ENCODE measurements at places on chromosomes 16 and 17.

GRCh38 chr17:48809182-48809581 is 7.8 kb downstream of the TTLL6 start:
- no peak overlapping the region for H3K27ac ChIP-seq
- H3K27me3 ChIP-seq = no peaks in the 10 kb centered on the region
- no peak overlapping the region for H3K4me3 ChIP-seq
- DNase-seq = no peak
- H3K36me3 ChIP-seq = no peaks in the 10 kb centered on the region
- H3K4me1 ChIP-seq = no peaks in the 10 kb centered on the region

GRCh38 chr16:72908362-72909167 is 139.4 kb downstream of the ZFHX3 start:
- no peak for DNase-seq
- no peaks in the 10 kb centered on the region for H3K27me3 ChIP-seq
- no peak overlapping the region for H3K4me3 ChIP-seq
- H3K27ac ChIP-seq = no peak overlapping the region
- no peaks in the 10 kb centered on the region for H3K4me1 ChIP-seq

DNA sequence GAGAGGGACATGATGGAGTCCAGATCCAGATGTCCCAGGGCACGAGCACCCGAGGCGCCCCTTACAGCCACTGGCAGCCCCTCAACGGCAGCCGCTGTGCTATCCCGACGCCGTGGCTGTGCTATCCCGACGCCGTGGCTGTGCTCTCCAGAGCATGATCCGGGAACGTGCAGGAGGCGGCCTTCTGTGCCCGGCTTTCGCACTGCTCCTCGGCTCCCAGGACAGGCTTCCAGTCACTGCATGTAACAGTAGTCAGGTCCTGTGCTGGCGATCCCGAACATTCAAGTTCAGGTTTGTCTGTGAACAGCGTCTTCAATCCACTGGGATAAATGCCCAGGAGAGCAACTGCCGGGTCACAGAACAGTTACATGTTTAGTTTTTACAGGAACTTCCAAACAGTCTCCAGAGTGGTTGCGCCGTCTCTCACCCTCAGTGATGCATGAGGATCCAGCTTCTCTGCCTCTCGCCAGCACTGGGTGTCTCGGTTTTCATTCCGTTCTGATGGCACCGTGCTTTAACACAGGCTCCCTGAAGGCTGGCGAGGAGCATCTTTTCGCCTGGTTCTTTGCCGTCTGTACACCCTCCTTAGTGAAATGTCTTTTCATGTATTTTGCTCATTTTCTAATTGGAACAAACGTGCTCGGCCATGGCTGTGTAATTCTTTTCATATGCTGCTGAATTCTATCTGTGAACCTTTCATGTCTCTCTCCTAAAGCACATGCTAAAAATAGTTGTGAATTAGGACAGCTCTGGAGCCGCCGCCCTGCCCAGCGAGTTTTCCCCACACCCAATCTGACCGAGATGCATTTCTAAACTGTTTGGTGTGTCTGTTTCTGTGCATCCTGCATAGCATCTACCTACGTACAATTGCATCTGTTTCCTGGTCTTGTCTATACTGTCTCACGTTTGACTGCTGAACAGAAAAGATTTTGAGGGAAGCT is 72.6 kb upstream of the METRNL start:
- DNase-seq = no peak
- no peaks in the 10 kb centered on the region for H3K36me3 ChIP-seq
- H3K4me1 ChIP-seq = peaks cover 1% of the 10 kb centered on the region
- H3K27ac ChIP-seq = no peak overlapping the region

DNA sequence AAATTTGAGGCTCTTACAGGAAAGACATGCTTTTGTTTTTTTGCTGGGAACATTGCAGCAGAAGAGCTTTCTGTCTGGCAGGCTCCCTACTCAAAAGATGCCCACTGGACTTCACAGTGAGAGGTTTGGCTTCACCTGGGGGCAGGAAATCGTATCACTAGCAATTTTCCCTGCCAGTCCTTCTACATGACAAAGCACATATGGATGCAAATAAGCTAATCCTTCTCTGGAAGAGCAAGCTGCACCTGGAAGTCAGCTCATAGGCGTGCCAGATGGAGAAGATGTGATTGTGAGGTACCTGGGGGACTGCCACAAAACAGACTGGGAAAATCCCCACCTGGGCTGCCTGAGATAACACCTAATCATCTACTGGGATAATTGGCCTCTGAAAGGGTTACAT is 195.0 kb upstream of the CPHXL start:
- no peak overlapping the region for H3K4me3 ChIP-seq
- no peaks in the 10 kb centered on the region for H3K27me3 ChIP-seq
- no peaks in the 10 kb centered on the region for H3K36me3 ChIP-seq
- no peak for DNase-seq
- H3K4me1 ChIP-seq = no peaks in the 10 kb centered on the region
- no peak overlapping the region for H3K27ac ChIP-seq

DNA sequence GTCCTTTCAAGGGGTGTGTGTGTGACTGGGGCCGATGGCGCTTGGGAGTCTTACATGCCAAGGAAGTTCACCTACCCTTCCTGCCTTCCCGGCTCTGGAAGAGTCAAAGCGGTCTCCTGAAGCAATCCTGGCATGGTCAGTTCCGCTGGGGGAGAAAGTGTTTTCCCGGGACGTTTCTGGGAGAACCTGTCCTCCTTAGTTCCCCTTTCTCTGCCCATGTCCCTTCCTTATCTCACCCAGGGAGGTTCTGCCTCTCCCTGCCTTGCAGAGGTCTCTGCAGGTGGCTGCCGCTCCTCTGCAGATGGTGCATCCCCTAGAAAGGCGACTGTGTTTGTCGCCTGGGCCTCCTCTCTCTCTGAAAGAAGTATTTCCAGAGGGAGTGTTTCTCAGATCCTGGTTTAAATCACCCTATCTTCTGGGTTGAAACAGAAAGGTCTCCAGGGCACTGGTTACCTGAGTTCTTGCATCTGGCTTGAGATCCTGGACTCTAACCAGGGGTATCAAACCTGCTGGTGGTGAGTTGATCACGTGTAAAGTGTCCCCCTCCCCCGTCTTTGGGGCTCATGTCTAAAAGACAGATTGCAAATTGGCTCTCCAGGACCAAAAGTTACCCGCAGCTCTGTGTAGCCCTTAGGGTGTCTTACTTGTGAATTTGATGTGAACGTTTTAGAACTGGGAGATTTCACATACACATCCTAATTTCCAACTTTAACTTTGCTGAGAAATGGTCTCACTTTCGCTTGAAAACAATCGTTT is 1.9 kb downstream of the PRKCB start:
- H3K27me3 ChIP-seq = no peaks in the 10 kb centered on the region
- H3K4me3 ChIP-seq = no peak overlapping the region
- DNase-seq = no peak
- H3K27ac ChIP-seq = no peak overlapping the region
- H3K4me1 ChIP-seq = no peaks in the 10 kb centered on the region
- no peaks in the 10 kb centered on the region for H3K36me3 ChIP-seq
